Activated CD4-positive, alpha-beta T cell treated with anti-CD3 and anti-CD28 coated beads, Interleukin-2, amount 50 U/mL, for 48 hours (primary cell): ENCODE measurements at places on chromosomes 6 and 20.

- DNase-seq: no peak
Observed at GRCh38 chr20:58930496-58930895, 50.6 kb upstream of the NELFCD start.

- DNase-seq: no peak
Observed at GRCh38 chr6:154715446-154715845, 17.8 kb upstream of the SCAF8 start.

- no peak for DNase-seq
Observed at GRCh38 chr6:162026031-162026430, 701.5 kb downstream of the PRKN start.

GRCh38 chr6:132961610-132962009, 147.2 kb downstream of the RPS12 start:
- peak; percentile 4 for DNase-seq

DNA sequence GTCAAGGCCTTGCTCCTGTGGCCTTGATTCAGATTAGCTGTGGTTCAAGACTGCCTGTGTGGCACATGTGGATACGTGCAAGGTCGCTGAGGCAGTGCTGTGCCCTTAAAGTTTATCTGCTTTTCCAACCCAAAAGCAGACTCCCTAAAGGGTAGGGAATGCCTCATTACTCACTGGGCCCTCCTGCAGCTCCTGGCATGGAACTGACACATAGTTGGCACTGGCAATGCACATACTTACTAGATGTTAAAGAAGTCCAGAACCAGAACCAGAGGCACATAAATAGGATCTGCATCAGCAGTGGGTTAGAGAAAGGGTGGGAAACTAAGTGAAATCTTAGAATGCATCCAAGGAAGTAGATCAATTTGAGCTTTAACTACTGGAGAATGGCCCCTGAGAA, 90.6 kb upstream of the MLN start:
- no peak for DNase-seq

- no peak for DNase-seq
Observed at GRCh38 chr6:165854061-165854862, 191.2 kb upstream of the PDE10A start.
